ENCODE measurements at places on chromosomes 12 and 14.

GRCh38 chr12:130222519-130223218 is 60.4 kb downstream of the FZD10 start:
- DNase-seq: no peak

DNA sequence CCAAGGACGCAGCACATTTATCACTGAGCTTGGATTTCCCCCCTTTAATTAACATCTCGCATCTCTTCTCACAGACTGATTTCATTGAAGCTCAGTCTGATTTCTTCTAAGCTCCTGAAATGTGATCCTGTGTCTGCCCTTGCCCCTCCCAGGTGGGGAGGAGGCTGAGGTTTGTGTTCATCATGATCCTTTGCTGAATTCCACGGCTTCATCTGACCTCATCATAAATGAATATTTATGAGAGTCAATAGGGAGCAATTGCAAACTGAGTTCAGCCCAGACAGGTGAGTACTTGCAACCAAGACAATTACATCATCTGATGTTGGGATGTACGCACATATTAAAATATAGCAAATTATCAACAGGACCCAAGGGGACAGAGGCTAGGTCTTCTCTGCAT is 72.4 kb downstream of the MAP1LC3B2 start:
- no peak for DNase-seq

DNA sequence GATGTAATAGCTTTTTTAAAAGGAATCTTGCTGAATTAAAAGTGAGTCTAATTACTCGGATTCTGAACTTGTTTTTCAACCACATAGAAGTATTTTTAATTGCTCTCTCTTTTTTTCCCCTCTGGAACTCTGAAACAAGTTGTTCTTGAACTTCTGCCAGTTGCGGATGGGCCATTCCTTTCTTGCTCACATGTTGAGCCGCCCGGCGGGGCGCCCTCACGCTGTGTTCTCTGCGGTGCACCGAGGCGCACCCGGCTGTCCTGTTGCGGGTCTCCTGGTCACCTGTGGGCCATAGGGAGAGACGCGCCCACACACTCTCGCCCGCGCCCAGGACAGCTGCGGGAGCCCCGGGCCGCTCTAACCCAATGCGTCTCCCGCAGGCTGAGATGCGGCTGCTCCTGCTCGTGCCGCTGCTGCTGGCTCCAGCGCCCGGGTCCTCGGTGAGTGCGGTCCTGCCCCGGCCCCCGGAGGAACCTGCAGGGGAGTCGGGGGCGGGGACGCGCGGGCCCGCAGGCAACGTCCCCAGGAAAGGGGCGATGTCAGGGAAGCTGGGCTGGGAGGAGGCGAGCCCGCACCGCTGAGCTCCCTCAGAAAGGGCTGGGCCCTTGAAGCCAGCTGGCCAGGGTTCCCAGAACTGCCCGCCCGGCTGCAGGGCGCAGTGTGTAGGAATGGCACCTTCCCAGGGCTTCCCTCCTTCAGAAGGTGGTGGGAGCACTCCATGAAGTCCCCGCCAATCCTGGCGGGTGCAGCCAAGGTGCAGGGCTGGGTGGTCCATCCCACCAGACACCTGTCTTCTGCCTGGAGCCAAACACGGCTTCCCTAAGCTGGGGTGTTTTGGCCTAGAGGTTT is 2.3 kb downstream of the PAPLN start:
- DNase-seq: no peak

- DNase-seq: no peak
Measured at GRCh38 chr12:41439801-41440200, 251.7 kb downstream of the PDZRN4 start.

GRCh38 chr12:92860521-92860920 is 68.6 kb downstream of the EEA1 start:
- no peak for DNase-seq

GRCh38 chr12:31568498-31568897 is 22.4 kb downstream of the DENND5B start:
- no peak for DNase-seq

DNA sequence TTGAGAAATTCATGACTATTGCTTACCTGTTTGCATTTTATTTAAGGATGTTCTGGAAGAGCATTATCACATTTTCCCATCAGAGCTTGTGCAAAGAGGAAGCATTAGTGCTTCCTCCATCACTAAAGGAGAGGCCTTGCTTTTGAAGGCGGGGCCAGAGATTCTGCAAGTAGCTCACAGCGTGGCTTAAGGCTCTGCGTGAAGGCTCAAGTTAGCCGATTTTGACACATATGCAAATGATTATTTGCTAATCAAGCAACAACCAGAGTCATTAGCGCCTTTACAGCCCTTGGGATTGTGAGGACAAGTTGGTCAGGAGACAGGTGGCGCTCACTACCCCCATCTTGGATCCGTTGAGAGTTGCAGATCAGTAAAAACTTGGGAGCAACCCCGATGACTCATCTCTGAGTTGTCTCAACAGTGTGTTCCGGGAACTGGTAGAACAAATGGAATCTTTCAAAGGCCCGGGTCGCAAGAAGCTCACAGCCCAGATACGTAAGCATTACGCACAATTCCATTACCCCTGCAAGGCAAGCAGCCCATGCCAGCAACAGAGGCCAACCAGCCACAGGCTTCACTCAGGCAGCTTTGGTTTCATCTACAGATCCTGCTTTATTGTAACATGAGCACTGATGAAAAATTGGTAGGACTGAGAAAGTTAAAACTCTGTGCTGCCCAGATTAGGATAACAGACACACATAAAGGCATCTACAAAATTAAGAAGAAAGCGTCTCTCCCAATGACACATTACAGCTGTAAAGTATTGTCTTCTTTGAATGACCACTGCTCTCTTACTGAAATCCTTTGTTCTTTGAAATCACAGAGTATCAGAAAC is 34.9 kb upstream of the SPTSSA start:
- DNase-seq: no peak
